CD4-positive, CD25-positive, alpha-beta regulatory T cell (primary cell): ENCODE measurements at places on chromosomes 16 and 17. TPM values are rescaled to one million over a fixed set of nuclear protein-coding genes. Genes with fewer than 3 reads are reported as not detected.

- no peak for DNase-seq
Measured at GRCh38 chr16:84581158-84581557, 36.7 kb downstream of the COTL1 start.

DNA sequence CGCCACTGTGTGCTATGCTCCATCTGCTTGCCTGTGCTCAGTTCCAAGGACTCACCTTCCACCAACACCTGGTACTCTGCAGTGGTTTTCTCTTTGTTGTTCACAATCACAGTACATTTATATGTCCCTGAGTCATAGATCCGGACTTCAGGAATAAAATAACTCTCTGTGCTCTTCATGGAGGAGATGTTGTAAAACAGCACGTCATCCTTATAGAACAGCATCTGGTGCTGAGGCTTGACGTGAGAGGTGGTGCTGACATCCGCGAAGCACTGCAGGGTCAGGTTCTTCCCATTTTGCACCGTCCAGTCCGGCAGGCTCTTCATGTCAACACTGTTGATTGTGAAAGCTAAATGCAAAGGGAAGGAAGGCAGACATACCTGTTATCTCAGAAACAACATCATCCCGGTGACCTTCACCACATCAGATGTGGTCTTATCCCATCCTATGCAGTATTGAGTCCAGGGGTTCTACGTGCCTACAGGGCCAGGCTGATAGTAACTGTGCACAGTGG lies 12.8 kb downstream of the PECAM1 start:
- no peak for DNase-seq

GRCh38 chr16:73299346-73299745 lies 251.4 kb upstream of the ZFHX3 start:
- no peak for DNase-seq

- no peak for DNase-seq
Measured at GRCh38 chr16:49058382-49058781, 223.3 kb downstream of the CBLN1 start.

- DNase-seq: no peak
Measured at GRCh38 chr16:1941162-1942046, 1.6 kb downstream of the MSRB1 start.

DNA sequence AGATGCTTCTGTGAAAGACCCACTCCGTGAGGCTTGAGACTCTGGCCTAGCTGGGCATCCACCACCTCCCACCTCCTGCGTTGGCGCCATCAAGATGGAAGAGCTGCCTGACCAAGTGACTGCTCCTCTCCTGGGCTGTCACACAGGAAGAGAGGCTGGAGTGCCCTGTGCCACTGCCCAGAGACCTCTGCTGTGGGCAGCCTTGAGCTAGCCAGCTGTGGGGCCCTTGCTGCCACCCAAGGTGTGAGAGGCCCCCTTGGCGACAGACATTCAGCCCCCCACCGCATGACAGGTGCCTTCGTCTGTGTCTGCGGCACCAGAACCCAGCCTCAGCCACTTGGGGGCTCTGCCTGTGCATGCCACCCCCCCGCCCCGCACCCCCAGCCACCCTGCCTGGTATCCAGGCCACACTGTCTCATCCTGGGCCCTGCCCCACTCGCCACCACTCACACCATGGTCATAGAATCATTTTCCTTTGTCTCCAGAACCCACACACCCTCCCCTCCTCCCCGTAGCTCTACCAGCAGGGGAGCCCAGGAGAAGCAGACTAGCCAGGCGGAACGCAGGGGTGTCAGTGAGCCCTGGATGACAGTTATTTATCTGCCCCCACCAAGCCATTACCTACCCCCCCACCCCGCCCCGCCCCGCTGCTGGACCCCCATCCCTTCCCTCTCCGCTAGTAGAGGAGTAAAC lies 120.9 kb upstream of the LHX1 start:
- no peak for DNase-seq

DNA sequence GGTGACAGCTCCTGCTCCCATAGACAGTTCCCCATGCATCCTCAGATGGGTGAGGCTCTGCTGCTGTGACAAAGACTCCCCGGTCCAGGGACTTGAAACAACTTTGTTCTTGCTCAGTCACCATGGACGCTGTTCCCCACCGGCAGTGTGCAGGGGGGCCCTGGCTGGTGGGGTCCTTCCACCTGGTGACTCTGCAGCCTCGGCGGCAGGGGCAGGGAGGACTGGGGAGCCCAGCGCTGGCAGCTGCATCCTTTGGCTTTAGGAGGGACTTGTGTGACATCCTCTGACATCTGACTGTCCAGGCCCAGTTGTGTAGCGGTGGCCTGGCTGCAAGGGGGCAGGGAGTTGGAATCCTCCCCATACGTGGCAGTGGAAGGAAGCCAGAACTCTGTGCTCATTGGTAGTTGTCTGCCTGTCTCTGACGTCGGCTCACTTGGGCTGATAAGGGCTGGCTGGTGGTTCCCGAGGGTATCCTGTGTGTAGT lies 107.3 kb downstream of the CMIP start:
- no peak for DNase-seq

DNA sequence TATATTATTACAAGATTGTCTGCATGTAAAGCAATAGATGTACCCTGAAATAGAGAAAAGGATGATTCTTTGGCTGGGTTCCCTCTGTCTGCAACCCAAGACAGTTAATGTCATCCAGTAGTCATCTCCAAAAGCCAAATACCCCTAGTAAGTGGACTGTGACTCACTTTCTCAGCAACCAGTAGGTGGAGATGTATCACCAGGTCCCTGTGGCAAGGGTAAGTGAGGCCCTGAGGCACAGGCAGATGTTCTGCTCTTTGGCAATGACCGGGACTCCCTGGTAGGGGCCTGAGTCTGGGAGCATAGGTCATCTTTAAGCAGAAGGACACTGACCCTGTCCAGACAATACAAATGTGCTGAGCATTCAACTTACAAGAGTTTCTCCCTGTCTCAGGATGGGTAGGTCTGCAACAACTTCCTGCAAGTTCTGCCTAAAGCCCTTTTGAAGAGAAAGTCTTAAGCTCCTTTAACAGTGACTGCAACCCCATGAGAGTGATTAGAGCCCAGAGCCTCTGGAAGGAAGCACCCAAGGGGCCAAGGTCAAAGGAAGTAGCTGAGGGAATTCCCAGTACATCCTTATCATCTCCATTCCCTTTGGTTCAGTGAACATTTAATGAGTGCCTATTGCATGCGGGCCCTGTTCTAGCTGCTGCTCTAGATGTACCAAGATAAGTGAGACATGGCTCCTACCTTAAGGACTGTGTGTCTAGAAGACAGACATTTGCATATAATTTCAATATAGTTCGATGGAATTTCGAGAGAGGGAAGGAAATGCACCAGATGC lies 31.9 kb downstream of the PMP22 start:
- DNase-seq: no peak

DNA sequence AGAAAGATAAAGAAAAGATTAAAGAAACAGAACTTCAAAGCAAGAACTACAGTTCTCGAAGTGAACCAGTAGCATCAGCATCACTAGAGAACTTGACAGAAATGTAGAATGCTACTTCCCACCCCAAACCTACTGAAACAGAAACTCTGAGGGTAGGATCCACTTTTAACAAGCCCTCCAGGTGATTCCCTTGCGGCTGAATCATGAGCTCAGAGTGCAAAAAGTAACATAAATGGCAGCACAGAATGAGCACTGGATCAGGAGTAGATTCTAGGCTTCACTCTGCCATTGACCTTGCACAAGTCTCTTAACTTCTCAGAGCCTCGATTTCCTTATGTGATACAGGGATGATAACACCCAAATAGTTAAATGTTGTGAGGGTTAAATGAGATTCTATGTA lies 5.8 kb downstream of the TOM1L2 start:
- no peak for DNase-seq

DNA sequence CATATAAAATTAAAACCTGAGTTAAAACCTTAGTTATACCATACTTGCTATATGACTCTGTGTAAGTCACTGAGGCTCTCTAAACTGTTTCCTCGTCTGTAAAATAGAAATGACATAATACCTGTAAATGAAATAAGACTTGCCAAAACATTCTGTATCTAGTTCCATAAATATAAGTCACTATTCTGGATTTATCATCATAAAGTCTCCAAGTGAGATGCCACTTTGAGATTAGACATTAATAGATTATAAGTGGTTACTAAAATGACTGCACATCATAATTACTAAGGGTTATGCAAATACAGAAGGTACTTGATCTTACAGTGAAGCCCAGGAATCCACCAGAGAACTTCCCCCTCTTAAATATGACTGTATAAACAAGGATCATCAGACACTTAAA lies 12.0 kb upstream of the BRIP1 start:
- DNase-seq: no peak

- peak; percentile 66 for DNase-seq
Measured at GRCh38 chr16:72203401-72203800, 31.4 kb upstream of the PMFBP1 start.

DNA sequence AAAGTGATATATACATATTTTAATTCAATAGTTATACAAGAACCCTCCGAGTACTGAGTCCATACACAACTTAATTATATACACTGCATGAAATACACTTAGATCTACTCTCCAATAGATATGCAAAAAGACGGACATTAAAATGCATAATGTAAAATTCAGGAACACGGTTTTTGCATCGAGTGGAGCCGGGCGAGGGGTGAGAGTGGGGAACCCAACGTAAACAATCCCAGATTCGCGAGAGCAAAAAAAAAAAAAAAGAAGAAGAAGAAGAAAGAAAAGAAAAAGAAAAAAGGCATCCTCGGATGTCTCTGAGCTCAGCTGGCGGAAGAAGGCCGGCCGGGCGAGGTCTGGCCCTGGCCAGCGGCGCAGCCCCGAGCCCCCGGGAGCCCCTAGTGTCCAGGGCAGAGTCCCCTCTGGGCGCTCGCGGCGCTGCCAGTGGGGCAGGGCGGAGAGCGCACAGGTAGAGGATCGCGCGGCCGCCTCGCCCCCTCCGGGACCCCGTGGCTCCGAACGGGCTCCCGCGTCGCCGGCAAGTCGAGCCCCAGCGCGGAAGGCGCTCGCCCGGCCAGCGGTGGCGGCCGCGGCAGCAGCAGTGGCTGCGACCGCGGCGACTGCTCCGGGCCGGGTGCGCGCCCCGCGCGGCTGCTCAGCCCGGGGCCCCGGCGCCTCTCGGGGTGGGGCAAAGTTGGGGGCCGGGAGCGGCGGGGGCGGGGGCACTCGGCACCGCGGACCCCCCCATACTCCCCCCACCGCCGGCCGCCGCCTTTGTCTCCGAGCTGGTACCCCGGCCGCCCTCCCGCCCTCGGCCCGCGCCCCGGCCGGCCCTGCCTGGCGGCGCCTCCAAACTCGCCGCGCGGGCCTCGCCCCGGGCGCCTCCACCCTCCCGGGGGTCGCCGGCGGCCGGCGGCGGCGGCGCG lies 9.6 kb upstream of the ZFHX3 start:
- DNase-seq: no peak

DNA sequence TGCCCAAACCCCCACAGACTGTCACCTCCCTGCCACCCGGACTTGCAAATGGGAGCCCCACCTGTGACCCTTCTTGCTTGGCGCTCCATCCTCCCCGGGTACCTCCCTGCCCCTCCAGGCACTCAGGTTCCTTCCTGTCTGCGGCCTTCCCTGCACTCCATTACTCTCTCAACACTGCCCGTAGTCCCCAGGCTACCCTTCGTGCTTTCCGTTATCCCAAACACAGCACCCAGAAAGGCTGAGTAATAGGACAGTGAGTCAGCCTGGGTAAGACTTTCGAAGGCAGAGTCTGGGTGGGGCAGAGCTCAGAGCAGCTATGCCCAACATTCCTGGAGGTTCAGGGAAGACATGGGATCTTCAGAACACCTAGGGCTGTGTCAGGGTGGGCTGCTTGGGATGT lies 16.6 kb upstream of the C16orf74 start:
- DNase-seq: no peak

DNA sequence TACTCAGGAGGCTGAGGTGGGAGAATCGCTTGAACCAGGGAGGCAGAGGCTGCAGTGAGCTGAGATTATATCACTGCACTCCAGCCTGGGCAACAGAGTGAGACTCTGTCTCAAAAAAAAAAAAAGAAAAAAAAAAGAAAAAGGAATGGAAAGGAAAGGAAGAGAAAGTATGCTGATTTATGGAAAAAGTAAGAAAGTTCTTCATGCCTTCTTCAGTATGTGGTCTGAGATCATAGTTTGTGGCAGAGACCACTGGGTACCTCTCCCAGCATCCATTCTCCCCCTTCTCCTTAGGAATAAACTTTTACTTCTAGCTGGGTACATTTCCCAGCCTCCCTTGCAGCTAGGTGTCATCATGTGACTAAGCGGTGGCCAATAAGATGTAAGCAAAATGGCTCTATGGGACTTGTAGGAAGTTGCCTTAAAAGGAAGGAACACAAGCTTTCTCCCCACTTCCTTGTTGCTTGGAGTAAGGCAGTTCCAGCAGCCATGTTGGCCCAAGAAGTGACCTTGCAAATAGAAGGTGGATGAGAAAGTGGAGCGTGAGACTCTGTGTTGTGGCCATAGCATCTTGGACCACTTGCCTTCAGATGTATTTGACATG lies 26.1 kb upstream of the XPO6 start:
- no peak for DNase-seq

DNA sequence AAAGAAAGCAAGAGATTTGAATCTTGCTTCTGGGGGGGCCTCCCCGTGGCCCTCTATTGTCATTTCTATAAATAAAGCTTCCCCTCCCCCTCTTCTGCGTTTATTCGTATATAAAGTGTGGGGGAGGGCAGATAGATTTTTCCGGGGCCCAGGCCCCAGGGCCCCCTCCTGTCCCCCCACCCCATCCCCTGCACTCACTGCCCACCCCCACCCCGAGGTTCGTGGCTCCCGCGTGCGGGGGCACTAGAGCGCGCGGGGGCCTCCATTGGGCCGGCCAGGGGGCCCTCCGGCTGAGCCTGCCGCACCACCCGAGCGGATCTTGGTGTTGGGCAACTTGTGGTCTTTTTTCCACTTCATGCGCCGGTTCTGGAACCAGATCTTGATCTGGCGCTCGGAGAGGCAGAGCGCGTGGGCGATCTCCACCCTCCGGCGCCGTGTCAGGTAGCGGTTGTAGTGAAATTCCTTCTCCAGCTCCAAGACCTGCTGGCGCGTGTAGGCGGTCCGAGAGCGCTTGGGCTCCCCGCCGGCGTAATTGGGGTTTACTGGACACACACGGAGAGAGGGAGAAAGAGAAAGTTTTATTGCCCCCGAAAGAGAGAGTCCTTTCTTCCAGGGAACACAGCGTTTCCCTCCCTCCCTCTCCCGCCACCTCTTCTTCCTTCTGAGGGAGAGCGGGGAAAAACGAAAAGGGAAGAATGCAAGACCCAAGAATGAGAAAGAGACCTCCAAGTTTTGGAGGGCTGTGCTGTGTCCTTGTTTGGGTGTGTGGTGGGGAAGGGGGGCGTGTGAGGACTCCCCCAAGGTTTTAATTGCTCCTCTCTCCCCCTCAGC lies 1.5 kb downstream of the HOXB4 start:
- DNase-seq: no peak

The HASPIN gene
- total RNA-seq: 0.27 TPM

The KRTAP16-1 gene
- total RNA-seq: 0.42 TPM

The MYL11 gene
- 4.1 TPM for total RNA-seq

The CD7 gene
- total RNA-seq: 140 TPM

The SMCR8 gene
- 48.3 TPM for total RNA-seq

The MMP25 gene
- total RNA-seq: 1.6 TPM

The CRYM gene
- not detected for total RNA-seq
